ENCODE measurements at places on chromosomes 11 and 22. TPM values are rescaled to one million over a fixed set of nuclear protein-coding genes. Genes with fewer than 3 reads are reported as not detected.

- DNase-seq: no peak
These were observed 1.1 kb upstream of the LRRC75B start for GRCh38 chr22:24593836-24594568.

GRCh38 chr11:85914425-85914824 lies 59.2 kb downstream of the CCDC83 start:
- DNase-seq: no peak

MYO7A gene
- total RNA-seq: 0.23 TPM

DNA sequence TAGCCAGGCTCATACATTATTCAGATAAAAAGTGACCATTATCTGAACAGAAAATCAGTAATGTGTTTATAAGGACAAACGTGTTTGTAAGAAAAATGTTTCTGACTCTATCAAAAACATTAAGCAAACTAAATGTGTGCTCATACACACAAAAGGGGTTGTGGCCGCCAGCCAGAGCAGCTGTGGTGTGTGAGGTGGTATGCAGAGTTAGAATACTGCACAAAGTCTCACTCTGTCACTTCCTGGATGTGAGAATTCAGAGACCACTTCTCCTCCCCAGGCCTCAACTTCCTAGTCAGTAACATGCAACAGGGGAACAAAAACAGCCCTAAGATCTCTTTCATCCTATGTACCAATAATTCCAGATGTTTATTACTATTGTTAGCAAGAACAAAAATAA lies 9.4 kb downstream of the OR5B21 start:
- DNase-seq: no peak

MAPK1 gene
- total RNA-seq: 42.3 TPM

- no peak for DNase-seq
These were observed 220.1 kb upstream of the SORL1-AS1 start for GRCh38 chr11:121672630-121673487.

DNA sequence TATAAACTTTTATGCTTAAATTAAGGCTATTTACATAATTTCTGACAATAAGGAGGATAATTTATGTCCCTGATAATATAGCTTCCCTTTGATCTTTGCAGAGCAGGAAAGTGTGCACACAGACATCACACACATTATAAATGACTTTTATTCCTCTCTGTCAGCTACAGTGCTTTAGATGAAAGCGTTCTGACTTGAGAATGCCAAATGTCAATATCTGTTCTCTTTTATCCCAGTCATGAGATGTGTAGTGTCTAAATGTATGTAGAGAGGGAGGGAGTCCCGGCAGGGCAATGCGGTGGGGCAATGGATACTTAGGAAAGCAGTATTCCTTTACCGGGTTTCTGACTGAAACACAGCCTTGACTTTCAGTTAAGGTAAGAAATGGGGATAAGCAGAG lies 225.4 kb upstream of the CHORDC1 start:
- DNase-seq: no peak

- no peak for DNase-seq
These were observed 1.9 kb downstream of the POLD4 start for GRCh38 chr11:67351275-67352005.

DNA sequence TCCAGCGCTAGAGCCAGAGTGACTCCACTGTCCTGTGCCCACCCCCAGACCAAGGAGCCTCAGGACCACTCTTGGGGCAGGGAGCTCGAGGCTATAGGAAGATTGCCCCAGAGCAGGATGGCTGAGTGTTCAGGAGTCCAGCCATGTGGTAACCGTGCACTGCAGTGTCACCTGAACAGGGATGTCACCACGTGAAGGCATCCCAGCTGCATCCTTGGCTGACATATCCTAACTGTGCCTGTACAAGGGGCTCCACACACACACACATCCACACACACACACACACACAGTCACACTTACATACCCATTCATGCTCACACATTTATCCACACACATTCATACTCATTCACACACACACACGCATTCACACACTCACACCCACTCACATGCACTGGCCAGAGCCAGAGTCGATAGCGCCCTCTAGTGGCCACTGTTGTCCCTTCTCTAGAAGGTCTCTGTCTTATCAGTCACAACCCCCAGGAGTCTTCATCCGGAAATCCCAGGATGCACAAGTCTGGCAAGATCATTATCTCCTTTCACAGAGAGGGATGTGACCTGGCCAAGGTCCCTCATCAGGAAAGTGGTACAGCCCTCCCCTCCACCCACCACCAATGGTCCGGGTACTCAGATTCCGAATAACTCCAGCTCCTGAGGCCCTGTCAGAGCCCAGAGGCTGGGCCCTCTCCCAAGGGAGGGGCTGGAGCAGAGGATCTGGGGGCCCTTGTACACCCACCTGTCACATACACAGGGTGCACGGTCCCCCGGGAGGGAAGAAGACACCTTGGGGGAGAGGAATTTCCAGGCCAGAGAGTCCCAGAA lies 55.1 kb downstream of the IGLL5 start:
- DNase-seq: no peak
